ENCODE measurements at places on chromosomes 4 and X. TPM values are rescaled to one million over a fixed set of nuclear protein-coding genes. Genes with fewer than 3 reads are reported as not detected.

GRCh38 chrX:108018656-108019381 lies 26.0 kb upstream of the VSIG1 start:
- DNase-seq = no peak

GRCh38 chr4:88033309-88033708 lies 25.9 kb downstream of the PKD2 start:
- peak; percentile 72 for DNase-seq

DNA sequence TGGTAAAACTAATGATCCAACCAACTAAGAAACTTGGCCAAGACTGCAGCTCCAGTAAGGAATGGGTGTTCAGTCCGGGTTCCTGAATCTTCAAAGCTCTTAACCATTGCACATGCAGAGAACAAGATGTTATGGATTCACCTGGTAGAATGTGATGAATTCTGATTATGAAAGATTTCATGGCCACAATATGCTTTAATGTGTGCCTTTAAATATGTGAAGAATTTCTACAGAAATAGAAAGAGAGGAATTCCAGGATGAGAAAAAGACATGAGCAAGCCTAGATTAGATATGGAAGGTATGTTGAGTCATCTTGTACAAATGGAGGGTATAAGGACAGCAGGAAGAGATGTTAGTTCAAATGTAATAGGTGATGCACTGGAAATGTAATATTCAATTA lies 472.2 kb upstream of the TENM3 start:
- no peak for DNase-seq

- DNase-seq = no peak
These were observed 338.5 kb downstream of the SPOCK3 start for GRCh38 chr4:166895771-166896170.

DNA sequence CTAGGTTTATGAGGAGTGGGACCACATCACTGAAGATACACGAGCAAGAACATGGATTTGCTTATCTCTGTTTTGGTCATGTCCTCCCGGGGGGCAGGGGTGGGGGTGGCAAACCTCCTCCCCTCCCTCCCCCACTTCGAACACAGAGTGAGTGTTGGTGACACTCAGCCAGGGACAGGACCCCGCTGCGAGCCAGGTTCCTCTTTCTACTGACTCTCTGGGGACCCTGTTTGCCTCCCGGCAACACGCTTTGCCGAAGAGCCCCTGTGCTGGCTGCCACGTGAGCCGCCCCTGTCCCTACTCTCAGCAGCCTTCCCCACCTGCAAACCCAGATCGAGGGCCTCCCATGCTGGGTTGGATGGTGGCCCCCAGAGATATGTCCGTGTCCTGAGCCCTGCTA lies 34.7 kb downstream of the P2RY8 start:
- DNase-seq = no peak

DNA sequence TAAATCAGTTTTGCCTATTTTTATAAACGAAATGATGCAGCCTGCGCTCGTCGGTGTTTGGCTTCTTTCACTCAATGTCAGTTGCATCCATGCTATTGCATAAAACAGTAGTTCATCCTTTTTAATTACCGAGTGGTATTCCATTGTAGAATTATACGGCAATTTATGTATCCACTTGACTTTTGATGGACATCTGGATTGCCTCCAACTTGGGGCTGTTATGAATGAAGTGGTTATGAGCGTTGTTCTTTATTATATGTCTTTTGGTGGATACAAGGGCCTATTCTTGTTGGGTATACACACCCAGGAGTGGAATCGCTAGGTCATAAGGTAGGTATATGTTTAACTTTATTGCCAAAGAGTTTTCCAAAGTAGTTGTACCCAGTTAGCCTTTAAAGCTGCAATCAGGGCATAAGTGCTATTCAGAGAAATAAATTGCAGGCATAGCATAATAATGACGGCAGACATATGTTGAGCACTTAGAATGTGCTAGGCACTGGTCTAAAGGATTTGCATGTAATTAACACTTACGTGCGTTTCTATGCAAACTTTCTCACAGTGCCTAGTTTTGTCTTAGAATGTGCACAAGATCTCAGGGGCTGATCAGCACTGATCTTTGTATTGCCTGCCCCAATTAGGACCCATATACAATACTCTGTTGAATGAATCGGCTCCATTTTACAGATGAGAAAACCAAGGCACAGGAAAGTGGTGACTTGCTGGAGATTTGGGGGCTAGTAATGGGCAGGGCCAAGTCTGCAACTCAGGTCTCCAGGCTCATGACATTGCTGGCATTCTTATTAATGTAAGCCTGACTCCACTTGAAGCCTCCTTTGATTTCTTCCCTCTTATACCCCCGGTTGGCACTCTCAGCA lies 407.0 kb downstream of the BCOR start:
- DNase-seq = no peak

DNA sequence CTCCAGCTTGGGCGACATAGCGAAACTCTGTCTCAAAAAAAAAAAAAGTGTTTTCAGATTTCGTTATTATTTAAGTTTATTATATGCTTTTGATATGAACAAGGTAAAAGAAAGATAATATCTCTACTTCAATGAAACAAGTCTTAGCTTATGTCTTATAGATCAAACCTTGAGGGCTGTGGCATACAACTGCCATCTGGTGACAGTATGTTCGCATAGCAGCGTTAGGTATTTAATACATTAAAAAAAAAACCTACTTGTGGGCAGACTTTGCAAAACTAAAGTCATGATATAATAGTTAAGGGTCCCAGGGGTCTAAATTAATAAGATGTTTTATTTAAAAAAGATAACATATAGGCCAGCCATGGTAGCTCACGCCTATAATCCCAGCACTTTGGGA lies 161.2 kb upstream of the AMOT start:
- peak; percentile 12 for DNase-seq

GRCh38 chr4:2745981-2746806 lies 9.9 kb downstream of the TNIP2 start:
- peak; percentile 17 for DNase-seq

GRCh38 chr4:188429965-188430364 lies 290.7 kb downstream of the TRIML1 start:
- no peak for DNase-seq

DNA sequence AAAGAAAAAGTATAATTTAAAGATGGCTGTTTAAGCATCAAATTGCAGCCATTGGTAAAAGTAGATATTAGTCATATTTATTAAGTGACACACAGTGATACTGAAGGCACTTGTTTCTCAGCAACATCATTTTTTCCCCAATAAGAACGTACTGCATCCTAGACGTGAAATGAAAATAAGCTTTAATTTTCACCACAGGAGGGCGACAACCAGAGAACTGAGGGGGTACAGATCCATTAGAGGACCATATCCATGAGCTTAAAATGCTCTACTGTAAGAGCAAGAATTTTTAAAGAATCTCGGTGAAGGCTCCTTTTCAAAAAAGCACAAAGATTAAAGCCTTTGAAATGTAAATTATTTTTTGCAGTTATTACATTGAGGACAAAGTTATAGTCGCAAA lies 33.4 kb downstream of the FRG1 start:
- peak; percentile 2 for DNase-seq

DNA sequence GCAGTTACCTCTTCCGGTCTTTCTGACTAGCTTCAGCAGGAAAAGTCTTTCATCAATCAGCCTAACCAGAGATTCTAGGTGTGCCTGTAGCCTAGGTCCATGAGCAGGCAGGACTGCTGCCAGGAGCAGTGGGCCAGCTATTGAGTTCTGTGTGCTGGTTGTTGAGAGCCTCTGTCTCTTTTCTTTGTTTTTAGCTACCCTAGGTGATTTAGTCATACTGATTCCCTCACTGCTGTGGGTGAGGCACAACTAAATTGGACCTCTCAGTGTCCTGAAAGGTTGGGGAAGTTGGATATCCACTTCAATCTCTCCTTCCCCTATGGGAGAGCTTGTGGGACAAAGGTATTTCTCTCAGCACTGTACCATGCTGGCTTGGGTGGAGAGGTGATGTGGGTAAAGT lies 354.9 kb downstream of the GPAT3 start:
- no peak for DNase-seq

- no peak for DNase-seq
These were observed 43.0 kb upstream of the PHOX2B start for GRCh38 chr4:41791557-41791956.

- DNase-seq = no peak
These were observed 32.2 kb upstream of the PSAPL1 start for GRCh38 chr4:7466904-7467303.

DNA sequence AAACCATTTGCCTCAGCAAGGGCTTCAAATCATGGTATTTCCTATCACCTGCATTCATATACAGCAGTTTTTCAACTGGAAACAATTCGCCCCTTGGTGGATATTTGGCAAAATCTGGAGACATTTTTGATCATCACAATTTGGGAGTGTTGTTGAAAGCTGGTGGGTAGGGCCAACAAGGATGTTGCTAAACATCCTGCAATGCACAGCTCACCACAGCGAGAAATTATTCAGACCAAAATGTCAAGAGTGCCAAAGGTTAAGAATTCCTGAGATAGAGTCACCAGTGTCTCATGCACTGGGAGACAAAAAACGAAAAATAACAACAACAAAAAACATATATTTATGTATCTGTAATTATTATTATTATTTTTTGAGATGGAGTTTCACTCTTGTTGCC lies 435.2 kb upstream of the CTSO start:
- DNase-seq = peak; percentile 68

- DNase-seq = no peak
These were observed 16.8 kb downstream of the MUC7 start for GRCh38 chr4:70488748-70489147.

DNA sequence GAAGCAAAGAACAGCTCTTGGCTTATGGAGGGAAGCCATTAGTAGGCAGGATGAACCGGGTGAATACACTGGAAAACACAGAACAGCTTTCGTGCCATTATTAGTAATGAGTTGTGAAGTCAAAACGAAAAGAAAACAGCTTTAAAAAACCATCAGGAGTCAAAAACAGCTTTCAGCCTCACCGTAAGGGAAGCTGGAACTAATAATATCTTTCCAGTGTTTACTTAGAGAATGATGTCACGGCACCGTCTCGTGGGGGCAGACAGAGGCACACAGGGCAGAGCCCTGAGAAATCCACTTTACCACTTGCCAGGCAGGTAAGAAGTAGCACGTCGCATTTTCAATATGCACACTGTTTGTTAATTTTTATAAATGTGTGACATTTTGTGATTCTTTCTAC lies 37.9 kb upstream of the HMX1 start:
- DNase-seq = no peak

DNA sequence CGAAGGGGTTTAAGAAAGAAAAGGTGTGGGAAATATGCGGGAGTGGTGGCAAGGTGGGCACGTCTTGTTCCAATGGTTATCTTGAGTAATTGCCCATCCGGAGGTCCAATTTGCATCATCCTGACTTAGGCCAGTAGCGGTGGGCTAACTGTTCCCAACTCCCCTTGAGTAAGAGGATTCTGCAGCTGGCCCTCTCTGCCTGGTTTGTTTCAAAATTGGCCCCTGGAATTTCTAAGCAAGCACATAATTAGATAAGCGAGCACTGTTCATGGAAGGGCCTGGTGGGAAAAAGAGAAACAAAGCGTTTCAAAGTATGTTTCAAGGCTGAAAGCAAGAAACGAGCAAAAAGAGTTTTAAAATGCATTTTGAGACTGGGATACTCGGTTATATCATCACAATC lies 198.2 kb downstream of the CEP135 start:
- no peak for DNase-seq

GRCh38 chr4:150207871-150208270 lies 129.6 kb downstream of the DCLK2 start:
- no peak for DNase-seq

DNA sequence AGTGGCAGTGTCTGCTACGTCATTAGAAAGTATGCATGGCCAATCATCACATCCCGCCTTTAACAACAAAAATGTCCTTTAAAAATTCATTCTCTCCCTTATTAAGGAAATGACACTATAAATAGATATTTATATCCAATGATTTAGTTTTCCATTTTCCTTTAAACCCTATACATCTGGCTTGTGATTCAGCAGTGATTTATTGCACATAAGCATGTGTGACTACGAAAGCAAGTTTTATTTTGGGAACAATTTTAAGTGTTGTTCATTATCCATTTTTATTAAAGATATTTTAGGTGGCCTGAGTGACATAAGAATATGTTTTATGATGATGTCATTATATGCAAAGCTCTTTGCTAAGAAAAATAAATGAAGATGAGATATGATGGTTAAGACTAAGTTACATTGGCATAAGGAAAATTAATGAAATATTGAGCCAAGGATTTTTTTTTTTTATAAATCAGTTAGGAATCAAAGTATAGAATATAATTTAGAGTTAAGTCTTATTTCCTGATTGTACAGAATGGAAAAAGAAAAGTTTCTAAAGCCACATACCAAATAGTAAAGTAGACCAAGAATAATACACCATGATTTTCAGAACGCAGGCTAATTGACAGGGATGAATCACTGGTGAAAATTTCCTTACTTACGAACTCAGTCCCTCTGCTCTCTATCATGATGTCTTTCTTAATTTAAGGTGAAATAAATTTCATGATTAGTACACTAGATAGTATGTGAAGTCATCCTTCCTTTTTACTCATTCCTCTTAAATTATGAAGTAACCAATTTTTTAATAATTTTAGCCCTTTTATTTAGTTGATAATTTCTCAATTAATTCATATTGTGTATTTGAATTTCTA lies 822.4 kb downstream of the FAT4 start:
- no peak for DNase-seq

DNA sequence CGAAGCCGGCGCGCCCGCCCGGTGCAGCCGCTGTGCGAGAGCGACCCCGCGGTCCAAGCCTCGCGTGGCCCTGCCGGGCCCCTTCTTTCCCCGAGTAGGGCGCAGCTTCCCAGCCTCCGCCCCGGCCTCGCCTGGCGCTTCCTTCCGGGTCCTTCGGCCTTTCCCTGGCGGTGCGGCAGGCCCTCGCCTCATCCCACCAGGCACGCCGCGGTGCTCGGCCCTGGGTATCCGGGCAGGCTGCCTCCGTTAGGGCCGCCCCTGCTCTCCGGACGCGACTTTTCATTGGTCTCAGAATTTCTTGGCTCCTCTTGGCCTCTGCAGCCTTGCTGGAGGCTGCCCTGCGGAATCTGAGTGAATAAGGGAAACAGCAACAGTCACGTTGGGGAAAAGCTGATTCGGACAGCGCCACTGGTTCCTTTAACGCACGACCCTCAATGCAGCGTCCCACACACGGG lies 429 bp downstream of the UVSSA start:
- peak; percentile 82 for DNase-seq

DNA sequence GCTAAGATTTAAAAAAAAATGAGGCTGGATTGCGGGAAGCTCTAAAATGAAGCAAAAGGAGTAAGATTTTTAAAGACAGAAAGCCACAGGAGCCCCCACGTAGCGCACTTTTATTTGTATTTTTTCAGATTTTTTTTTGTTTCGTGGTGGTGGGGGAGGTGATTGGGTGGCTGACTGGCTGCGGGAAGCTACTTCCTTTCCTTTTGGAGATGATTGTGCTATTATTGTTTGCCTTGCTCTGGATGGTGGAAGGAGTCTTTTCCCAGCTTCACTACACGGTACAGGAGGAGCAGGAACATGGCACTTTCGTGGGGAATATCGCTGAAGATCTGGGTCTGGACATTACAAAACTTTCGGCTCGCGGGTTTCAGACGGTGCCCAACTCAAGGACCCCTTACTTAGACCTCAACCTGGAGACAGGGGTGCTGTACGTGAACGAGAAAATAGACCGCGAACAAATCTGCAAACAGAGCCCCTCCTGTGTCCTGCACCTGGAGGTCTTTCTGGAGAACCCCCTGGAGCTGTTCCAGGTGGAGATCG lies 908 bp downstream of the PCDH10 start:
- DNase-seq = no peak

BRS3 gene
- not detected for total RNA-seq

LUZP4 gene
- not detected for total RNA-seq

MAD2L1 gene
- total RNA-seq = 6.2 TPM

STAP1 gene
- not detected for total RNA-seq

BEND2 gene
- total RNA-seq = not detected

SOWAHB gene
- total RNA-seq = 0.27 TPM

ITIH6 gene
- total RNA-seq = 0.24 TPM

BBS12 gene
- total RNA-seq = 3.2 TPM

HTRA3 gene
- 15.7 TPM for total RNA-seq

LINC00632 gene
- 9.4 TPM for total RNA-seq

P2RY8 gene
- total RNA-seq = not detected

Measured in cardiac muscle cell (in vitro differentiated cells and primary cell).